ENCODE measurements at places on chromosomes 4 and X.

- no peak for DNase-seq
These were observed 2.9 kb downstream of the PF4 start for GRCh38 chr4:73978886-73979285.

DNA sequence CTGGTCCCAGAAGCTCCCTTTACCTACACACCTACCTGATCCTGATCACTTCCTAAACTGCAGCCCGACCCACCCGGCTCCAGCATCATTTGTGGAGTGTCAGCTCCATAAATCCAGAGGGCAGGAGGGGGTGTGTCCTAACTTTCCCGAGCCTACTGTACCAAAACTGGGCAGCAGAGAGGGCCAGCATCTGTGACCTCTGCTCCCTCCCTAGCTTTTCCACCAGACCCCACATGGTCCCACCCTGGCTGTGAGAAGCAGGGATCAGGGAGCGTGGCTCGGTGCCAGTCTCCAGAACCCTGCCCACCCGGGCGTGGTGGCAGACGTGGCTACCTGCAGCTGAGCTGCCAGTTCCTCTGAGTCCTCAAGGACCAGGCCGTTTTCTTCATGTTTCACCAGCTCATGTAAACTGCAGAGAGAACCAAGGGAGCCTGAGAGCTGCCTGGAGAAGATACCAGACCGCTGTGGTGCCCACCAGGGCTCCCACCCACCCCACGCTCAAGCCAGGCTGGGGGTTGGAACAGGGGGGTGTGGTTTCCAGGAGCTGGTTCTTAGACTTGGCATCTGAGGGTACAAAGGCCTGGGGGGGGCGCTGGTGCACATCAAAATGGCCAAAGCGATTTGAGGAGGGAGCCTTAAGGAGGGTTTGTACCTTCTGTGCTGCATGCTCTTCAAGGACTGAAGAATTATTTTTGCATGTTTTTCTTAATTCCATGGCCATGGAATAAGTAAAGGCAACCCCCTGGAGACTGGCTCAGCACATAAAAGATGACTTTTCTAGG is 76.7 kb upstream of the DRD5 start:
- no peak for DNase-seq

DNA sequence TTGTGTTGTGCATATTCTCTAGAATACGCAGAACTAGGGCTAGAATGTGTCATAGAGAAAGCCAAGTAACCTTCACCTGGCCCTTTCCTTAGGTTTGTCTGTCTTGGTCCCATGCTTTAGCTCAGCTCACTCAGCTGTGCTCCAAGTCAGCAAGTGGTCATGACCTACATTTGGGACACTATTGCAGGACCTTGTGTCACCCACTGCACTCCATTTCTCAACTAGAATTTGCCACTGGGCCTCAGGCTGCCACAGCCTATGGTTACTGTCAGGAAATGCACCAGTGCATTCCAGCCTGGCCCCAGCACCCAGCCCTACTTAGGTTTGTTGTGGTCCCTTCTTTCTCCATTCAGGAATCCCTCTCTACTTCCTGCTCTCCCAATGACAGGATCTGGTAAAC is 7.7 kb upstream of the FGG start:
- no peak for DNase-seq

GRCh38 chr4:182576601-182577289 is 333.5 kb downstream of the TENM3 start:
- no peak for DNase-seq

GRCh38 chr4:126369076-126369475 is 1054.3 kb downstream of the FAT4 start:
- no peak for DNase-seq

- DNase-seq, result no peak
These were observed 69.0 kb downstream of the MAP9 start for GRCh38 chr4:155307731-155308277.

DNA sequence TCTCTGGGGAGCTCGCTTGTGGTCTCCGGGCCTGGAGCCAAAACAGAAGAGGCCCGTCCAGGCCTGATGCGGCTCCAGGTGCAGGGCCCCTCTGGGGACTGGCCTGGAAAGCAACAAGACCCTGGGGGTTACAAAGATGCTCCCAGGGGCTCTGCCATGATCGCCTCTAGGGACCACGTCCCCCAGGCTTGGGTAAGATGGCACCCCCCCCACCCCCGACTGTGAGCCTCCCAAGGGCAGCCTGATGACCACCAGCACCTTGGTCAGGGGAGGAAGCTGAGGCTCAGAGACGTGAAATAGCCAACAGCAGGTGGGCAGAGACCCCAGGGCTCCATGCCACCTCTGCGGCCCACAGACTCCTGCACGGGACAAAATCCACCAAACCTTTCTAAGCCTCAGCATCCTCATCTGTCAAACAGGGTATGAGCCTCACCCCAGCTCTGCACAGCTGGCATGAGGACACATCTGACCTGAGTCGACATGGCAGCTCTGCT is 25.4 kb downstream of the C4orf50 start:
- no peak for DNase-seq

GRCh38 chr4:156568484-156568883 is 403.1 kb downstream of the PDGFC start:
- no peak for DNase-seq

- no peak for DNase-seq
These were observed 8.7 kb downstream of the EGF start for GRCh38 chr4:109921384-109921808.

- no peak for DNase-seq
These were observed 11.2 kb upstream of the DACH2 start for GRCh38 chrX:86137071-86137470.

- DNase-seq, result no peak
These were observed 1649.9 kb upstream of the IGFBP7 start for GRCh38 chr4:58760100-58760499.

DNA sequence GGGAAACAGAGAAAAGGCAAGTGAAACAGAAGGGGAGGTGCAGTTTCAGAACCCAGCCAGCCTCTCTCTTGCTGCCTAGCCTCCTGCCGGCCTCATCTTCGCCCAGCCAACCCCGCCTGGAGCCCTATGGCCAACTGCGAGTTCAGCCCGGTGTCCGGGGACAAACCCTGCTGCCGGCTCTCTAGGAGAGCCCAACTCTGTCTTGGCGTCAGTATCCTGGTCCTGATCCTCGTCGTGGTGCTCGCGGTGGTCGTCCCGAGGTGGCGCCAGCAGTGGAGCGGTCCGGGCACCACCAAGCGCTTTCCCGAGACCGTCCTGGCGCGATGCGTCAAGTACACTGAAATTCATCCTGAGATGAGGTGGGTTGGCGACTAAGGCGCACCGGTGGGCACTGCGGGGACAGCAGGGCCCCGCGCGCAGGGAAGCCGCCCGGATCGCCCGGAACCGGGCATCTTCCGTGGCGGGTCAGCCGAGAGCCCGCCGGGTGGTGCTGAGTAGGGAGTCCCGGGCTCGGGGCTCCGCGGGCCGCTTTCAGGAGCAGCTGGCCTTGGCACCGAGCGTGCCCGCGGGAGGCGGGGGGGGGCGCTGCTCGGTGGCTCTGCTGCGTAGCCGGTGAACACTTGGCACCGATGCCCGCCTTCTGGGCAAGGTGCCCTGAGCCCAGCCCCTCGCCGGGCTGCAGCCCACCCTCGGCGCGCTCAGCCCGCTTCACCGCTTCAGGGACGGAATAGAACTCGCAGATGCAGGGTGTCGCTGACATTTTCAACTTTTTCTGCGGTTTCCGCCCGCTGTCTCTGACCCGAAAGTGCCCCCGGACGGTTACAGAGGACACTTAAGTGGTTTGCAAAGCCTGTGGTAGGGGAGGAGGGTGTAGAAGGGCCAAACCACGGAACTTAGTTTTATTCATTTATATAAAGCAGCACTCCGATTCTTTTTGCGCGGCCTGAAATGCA is at the start of gene CD38:
TSS of gene CD38 (plus strand) at position 40 of the 953 bp plus-strand sequence. CDS start at position 127, 87 bp downstream.
- no peak for DNase-seq
